HS-5 (cell line): ENCODE measurements at places on chromosomes 4 and X.

GRCh38 chr4:168766604-168767316, 243.3 kb downstream of the CBR4 start:
- DNase-seq = no peak

DNA sequence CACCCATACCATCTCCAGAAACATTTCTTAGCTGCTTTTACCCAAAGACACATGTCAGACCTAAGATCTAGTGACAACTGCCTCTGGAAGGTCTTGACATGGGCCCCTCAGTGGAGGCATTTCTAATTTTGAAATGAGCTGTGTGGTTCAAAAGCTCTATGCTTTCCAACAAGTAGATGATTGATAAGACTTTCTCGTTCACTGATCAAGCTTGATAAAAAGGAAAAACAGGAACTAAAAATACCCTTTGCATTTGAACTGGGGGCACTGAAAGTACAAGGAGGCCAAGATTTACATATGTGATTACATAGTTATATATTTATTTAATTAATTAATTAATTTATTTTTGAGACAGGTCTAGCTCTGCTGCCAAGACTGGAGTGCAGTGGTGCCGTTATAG, 61.3 kb upstream of the SCOC start:
- DNase-seq = no peak

DNA sequence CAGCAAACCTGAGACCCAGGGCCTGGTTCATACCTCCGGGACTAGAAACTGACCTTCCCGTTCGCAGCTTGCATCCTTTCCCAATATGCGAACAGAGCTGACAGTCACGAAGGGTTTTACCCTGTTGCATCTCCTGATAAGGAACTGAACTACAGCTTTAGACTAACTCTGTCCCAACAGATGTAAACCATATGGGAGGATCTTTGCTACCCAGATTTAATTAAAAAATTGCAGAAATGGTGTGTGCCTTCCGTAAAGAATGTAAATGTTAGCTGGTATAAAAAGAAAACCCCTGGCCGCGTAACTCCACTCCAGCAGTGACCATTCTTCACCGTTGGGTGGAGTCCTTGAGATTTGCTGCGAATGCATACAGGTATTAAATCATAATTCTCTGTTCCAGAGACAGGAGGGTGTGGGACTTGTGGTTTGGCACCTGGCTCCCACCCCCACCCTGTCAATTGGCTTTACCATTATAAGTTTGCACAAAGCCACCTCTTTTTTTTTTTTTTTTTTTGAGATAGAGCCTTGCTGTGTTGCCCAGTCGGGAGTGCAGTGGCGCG, 40.6 kb upstream of the SORCS2 start:
- DNase-seq = no peak

- DNase-seq = no peak
Measured at GRCh38 chr4:124863040-124863545, 150.6 kb upstream of the ANKRD50 start.

DNA sequence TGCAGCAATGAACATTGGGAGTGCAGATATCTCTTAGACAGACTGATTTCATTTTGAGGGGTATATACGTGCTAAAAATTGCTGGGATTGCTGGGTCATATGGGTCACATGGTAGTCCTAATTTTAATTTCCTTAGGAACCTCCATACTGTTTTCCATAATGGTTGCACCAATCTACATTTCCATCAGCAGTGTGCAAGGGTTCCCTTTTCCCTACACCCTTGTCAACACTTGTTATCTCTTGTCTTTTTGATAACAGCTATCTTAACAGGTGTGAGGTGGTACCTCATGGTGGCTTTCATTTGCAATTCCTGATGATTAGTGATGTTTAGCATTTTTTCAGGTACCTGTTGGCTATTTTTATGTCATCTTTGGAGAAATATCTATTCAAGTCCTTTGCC, 57.0 kb downstream of the GPC3 start:
- DNase-seq = no peak

DNA sequence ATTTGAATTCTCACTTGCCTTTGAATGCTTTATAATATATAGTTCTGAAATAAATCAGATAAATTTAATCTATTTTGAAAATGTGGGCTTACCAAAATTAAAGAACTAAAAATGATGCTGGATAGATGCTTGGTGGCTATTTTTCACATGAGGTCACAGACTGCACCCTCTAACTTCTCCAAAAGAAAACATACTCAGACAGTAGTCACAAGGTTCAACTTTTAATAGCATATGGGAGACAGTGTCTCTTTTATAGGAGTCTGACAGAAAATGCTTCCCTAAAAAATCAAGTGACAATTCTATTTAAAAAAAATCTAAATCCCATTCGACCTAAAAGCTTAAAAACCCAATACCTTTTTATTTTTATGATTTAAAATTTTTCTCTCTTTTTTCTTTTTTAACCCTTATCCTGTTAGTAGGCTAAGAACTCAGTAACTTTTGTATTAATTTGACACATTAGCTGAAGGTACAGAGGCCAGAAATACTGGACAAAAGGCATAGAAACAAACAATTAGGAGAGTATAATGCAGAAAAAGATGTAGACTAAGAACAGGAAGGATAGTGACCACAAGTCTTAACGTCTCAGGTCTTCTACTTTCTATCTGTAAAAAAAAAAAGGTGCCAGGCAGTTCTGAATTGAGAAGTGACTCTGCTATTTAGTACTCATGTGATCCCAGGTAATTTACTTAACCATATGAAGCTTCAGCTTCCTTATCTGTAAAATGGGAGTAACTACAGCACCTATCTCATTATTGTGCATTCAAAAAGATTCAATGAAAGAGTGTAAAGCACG, 7.6 kb downstream of the TIGD4 start:
- DNase-seq = no peak

DNA sequence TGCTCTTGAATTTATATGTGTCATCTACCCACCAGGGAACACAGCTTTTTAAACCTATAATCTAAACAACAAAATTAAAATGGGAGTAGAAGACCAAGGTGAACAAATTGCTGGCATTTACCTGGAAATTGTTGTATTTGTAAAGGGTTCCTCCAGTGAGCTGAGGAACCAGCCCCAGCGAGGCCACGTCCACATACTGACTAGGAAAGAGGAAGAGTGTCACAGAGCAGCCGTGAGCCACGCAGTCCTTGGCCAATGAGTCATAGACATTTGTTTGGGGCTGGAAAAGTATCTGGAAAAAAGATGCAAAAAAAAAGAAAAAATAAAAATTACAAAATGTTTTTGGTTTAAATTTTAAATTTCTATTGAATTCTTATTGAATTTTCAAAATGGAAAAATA, 58.7 kb downstream of the METTL14 start:
- DNase-seq = no peak
